ENCODE measurements at places on chromosomes 12 and 14. TPM values are rescaled to one million over a fixed set of nuclear protein-coding genes. Genes with fewer than 3 reads are reported as not detected.

Gene CLEC4A
- total RNA-seq, result 3.0 TPM

Gene ERP27
- 3.2 TPM for total RNA-seq

Gene TAS2R20
- total RNA-seq, result 4.8 TPM

Gene PPP4R3A
- total RNA-seq, result 69.3 TPM

Gene EP400
- total RNA-seq, result 39.9 TPM

Gene SLC24A4
- 1.0 TPM for total RNA-seq

Gene GPHN
- total RNA-seq, result 16.1 TPM

Gene TMTC2
- total RNA-seq, result 5.7 TPM

Gene MIP
- not detected for total RNA-seq

GRCh38 chr12:102376181-102376747 lies 104.1 kb downstream of the IGF1 start:
- DNase-seq, result no peak

DNA sequence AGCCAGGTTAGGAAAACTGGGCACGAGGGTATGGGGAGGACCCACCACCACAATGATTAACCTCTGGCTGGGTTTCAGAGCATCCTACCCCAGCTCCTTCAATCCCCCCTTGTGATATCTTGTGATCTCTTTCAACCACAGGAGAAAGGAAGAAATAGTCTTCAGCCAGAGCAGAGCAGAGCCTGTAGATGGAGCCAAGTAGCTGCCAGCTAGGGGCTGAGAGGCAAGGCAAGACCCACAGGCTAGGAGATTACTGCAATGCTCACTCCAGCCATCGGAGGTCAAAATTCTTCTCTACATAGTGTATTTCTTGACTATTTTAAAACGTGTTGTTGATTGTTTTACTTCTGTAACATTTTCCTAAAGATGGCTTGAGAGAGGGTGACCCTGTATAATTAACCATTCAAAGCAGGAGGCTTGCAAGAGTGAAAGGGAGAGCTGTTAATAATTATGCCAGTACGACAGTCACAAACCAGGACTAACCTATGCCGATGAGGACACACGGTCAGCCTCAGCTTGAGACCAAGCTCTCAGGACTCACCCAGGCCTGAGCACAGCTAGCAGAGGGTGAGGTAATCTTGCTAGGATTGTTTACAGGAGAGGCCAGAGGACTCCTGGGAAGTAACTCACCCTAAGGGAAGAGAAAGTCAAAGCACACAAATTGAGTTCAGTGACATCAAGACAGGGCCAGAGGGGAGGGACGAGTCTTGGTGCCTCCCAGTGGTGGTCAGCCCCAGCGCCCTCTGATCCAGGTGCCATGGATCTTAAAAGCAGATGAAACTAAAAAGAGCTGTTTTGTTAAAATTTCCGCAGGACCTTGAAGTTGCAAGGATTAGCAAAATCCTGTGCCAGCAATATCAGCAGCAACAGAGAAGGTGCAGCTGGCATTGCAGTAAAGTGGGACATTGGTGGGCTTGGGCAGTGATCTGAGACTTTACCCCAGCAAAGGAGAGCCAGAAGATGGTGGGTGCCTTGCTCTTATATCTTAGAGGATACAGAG lies 29.8 kb upstream of the CDKN3 start:
- DNase-seq, result no peak

GRCh38 chr12:105783983-105784947 lies 354.5 kb downstream of the NUAK1 start:
- DNase-seq, result no peak

DNA sequence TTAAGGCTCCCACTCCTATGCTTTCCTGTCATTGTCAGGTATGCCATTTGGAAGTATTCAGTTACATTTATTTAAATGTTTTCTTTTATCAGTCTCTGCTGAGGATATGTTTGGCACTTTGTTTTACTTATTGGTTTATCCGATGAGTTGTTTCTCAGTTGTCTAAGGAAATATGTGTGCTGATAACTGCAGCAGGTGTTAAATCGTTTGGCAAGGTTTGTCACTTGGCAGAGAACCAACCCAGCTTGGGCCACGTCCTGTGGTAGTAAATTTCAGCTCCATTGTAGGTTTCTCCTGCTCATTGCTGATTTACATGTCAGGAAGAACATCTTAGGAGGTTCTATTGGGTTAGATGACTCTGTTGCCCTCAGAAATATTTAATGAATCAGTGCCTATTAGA lies 22.0 kb upstream of the MGST1 start:
- no peak for DNase-seq

DNA sequence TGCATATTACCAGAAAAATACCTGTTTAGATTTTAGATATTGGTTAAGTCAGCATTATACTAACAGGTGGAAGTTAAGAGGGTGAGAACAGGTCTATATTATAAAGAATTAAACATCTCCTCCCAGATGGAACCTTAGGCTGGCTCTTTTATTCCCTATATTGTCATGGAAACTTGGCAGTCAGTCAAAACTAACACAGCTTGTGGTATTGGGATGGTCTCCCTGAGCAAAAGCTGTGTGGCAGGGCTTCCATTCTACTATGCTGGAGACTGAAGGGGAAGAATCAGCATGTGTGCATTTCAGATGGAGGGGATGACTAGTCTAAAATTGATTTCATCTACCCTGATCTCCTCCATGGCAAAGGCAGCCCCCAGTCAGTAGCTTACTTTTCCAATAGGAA lies 66.7 kb downstream of the SMOC1 start:
- DNase-seq, result no peak

- DNase-seq, result no peak
Observed at GRCh38 chr12:29148596-29148910, 525 bp upstream of the FAR2 start.

GRCh38 chr12:95882080-95882479 lies 23.3 kb downstream of the SNRPF start:
- DNase-seq, result no peak

DNA sequence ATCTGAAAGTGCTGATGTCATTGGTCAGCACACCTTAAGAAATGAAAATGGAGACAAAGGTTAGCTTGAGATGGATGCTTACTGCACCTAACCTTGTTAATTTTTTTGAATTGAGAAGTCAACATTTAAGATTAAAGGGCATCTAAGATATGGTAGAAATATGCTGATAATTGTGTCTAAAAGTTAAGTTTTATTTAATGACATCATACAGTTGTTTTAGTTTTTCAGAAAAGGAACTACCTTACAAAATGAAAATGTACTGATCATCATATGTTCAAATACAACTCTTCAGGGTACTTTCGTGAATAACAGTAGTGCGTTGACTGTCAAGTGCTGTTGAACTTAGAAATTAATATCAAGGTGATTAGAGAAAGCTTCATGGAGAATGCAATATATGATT lies 2.5 kb downstream of the SMCO3 start:
- DNase-seq, result no peak

GRCh38 chr14:29927376-29928116 lies at the start of gene PRKD1:
Gene PRKD1, minus strand, starts transcription at chr14:29927847.
- DNase-seq, result peak; percentile 70

DNA sequence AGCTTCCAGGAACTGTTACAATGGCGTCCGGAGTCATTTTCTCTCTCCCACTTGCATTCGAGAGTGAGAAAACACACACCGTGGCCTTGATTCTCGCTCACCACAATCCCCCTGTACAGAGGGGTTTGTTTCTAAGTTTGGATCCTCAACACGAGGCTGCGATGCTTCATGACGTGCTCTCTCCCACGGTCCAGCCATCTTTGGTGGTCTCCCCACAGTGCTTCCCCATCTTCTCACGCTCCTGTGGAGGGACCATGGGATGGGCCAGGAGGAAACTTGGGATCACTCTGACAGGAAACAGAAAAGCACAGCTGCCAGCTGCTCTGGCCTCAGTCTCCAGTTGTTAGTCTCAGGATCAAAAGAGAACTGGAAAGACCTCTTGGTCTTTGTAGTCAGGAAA lies 28.1 kb downstream of the OR10P1 start:
- DNase-seq, result no peak

DNA sequence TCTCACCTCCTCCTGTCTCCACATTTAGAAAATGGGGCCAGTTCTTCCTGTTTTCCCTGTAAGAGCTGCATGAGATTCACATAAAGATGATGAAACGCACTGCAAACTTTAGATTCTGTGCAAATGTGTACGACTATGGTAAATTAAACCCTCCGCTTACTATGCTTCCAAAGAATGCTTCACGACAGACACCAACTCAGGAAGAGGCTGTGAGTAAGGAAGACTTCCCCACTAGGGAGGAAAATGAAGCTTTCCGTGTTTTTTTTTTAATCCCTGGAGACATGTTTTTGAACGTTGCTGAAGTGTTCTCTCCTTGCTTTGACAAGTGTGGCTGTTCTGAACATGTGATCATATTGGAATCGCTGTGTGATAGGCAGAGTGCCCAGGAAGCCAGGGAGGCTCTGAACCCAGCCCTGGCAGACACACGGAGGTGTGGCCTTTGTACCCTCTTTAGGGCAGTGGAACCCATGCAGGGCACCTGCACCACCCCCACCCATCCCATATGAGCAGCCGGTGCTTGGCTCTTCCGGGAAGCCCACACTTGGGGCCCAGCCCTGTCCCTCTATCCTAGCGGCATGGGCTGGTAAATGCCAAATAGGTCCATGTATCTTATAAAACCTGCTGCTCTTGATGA lies 7.5 kb upstream of the SYNE3 start:
- DNase-seq, result no peak

GRCh38 chr12:73308079-73308478 lies 1035.9 kb downstream of the TRHDE start:
- no peak for DNase-seq

- no peak for DNase-seq
Observed at GRCh38 chr14:56162476-56162875, 44.3 kb downstream of the PELI2 start.

DNA sequence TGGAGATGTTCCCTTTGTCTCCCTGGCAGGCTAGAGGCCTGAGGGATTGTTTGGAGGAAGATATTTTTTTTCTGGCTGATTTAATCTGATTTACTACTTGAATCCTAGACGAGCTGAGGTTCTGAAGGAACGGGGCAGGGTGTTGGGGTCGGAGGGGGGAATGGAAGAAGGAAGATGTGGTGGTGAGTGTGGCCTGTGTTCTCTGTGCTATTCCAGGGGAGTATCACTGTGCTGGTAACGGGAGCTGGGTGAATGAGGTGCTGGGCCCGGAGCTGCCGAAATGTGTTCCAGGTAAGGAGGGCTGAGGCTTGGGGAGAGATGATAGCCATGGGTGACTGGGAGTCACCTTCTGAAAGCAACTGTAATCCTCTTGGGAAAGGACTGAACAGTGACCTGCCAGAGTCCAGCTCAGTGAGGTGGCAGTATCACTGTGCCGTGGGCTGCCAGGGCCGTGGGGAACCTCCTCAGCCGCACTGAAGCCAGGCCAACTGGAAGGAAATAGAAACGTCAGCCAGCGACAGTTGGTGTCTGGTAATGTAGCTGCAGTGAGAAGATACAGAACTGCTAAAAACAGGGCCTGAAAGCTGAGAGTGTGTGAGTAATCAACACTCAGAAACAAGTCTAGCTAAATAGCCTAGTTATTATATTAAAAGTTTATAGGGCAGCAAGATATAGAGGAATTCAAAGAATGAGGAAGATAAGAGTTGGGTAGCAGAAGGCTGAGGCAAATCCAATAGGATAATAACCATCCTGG lies 7.9 kb downstream of the C1S start:
- DNase-seq, result no peak

DNA sequence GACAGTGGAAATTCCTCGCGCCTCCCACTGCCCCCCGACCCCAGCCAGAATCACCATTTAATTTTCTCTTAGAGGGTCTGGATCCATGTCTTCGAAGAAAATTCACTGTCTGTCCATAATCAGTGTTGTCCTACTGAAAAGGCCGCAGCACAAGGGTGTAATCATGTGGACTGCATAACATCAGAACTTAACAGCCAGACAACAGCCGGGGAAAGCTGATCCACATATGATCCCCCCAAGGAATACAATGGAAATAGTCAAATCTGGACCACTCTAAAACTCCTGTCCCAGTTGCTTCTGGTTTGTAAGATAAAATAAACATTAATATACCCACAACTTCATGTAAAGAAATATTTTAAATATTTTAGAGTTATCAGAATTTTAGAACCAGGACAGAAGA lies 177.5 kb downstream of the SSPN start:
- DNase-seq, result no peak

DNA sequence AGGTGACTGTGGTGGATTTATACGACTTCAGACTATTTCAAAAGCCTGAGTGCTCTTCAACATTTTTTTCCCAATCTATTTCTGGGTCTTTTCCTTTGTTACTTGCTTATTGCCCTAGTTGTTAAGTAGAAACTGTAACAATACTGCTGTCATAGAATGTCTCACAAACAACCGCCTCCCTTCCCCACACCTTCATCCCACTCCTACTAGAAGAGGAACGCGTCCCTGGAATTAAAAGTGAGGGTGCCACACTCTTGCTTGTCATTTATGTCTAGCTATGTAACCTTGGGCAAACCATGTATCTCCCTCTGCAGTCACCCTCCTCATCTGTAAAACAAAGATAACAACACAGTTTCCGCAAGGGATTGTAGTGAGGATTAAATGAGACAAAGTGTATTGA lies 8.6 kb downstream of the BRAP start:
- no peak for DNase-seq

DNA sequence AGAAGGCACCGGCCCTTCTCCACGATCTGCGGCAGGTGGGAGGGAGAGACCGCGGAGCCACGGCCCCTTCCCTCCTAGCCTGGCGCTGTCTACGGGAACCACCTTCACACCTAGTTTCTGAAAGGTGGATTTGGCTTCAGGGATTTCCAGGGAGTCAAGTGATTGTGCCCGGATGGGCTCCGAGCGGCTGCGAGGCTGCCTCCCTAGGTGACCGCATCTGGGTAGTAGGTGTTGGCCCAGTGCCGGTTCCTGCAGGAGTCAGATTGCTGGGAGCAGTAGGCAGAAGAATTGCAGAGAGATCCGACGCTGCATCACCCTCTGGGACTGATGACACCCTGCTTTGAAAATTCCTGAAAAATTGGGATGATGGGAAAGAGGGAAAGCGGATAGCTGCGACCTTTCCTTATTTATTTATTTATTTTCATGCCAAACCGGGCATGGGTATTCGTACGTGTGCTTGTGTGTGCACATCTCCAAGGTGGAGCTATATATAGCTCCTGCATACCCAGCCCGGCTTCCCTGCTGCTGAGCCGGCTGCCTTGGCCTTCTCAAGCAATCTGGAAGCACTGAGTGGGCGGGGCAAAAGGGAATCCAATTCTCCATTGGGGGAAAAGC lies 1.1 kb downstream of the CNTN1 start:
- DNase-seq, result peak; percentile 33

DNA sequence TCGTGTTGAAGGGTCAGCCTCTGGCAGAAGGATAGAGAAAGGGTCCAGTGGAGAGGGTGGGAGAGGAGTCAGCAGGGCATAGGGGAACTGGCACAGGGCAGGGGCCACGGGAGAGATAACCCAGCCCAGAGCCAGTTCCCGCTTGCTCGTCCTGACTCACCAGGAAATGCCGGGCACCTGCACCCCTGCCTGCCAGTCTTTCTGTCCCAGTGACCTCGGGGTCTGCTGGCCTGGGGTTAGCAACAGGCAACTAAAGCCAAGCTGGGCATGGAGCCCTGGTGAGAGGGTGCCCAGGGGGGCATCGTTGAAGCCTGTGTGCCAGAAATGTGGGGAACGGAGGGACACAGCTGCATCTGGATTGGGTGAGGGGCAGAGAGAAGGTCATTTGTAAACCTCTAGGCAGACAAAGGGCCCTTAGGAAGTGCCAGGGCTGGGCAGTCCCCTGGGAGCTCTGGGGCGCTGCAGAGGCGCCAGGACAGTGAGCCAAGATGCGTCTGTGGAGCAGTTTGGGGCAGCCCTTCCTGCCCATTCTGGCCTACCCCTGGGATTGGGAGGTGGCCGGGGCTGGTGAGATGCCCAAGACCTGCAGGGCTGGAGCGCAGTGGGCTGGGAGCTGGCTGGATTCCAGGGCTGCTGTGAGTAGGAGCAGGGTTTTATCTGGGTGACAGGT lies 5.5 kb downstream of the TNFAIP2 start:
- no peak for DNase-seq

GRCh38 chr12:131607658-131608447 lies 103.0 kb upstream of the SFSWAP start:
- DNase-seq, result no peak

Measured in aorta (tissue), 5 donors.